ENCODE measurements at places on chromosomes 11 and 22. TPM values are rescaled to one million over a fixed set of nuclear protein-coding genes. Genes with fewer than 3 reads are reported as not detected.

GRCh38 chr11:107218123-107219013, 200.1 kb upstream of the GUCY1A2 start:
- no peak for DNase-seq

DNA sequence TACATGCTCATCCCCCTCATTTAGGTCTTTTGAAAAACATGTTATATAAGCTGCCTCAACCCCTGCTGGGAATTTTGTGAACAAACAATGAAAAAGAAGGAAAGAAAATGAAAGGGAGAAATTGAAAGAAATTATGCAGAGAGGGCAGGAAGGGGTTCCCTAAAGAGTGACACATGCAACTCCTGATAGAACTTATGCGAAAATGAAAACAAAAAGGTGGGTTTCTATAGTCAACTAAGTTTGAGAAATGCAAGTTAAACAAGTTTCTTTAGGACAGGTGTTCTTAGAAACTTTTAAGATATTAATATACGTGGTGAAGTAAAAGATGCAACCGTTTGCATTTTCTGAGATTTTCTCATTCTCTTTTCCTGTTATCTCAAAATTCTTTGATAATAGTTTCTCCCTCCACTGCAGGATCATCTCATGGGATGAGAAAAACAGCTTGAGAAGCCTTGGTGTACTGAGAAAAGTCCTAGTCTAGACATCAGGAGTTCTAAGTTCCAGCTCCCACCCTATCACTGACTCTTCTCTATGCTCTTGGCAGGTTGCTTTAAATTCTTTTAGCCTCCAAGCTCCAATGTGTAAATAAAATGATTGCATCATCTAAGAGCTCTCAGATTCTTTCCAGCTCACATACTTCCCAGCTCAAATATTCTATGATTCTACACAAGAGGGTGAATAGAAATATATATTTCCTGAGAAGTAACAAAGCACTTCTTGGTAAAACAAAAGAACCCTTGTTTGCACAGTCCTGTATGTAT, 109.2 kb downstream of the FAM76B start:
- DNase-seq, result no peak

DNA sequence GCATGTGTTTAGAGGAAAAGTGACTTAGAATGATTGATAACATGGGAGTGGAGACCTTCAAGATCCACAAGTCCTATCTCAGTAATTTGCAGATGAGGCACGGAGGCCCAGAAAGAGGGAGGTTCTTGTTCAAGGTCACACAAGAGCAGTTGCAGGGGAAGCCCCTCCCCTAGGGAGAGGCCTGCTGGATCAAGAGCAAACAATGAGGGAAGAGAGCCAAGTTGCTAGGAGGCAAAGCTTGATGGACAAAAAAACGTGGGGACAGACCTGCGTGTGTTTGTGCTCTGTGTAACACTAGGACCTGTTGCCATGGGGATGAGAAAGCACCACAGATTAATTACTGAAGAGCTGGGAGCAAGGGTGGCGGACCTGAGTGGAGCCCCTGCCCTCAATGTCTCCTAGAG, 6.4 kb upstream of the MFRP start:
- DNase-seq, result no peak

PCF11 gene
- total RNA-seq, result 50.7 TPM

DNA sequence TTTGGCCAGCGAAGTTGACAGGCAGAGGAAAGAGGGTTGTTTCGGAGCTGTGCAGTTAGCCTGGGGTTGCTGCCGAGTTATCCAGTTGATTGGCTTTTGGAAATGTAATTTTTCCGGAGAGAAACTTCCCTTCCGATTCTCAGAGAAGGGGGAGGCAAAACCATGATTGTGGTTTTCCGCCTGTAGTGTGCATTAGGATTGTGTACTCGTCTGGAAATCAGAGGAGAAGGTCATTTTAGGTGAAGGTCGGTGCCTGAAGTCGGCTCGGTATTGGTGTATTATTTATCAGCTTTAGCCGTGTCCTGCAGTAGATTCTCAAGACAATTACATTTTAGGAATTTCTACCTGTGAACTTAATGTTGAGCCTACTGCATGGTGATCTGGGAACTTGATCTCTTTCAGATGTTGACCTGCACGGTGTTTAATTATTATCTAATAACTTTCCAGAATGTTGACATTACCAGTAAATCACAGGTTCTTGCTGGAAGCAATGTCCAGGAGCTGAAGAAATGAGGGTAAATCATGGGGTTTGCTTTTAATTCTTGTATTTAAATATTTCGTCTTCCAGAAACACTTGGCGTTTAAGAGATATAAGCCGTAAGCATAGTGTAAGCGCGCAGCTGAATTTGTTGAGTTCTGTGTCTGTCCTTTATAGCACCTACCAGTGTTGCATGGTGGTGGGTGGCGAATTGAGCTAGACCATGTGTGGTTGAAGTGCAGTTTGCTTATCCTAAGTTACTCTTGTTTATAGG, 1.3 kb downstream of the ARHGEF12 start:
- no peak for DNase-seq

Data from left colon (tissue), 2 donors.